ENCODE measurements at places on chromosomes 5 and 9. TPM values are rescaled to one million over a fixed set of nuclear protein-coding genes. Genes with fewer than 3 reads are reported as not detected.

Gene NR5A1
- not detected for total RNA-seq

Gene TMEFF1
- total RNA-seq, result 3.3 TPM

Gene DNM1
- total RNA-seq, result 131 TPM

Gene NAA35
- total RNA-seq, result 8.0 TPM

Gene CARD19
- total RNA-seq, result 94.8 TPM

Gene TYRP1
- total RNA-seq, result not detected

Gene LECT2
- not detected for total RNA-seq

Gene DBH
- not detected for total RNA-seq

Gene ENC1
- 120 TPM for total RNA-seq

Gene LCP2
- total RNA-seq, result not detected

Gene FRMD3
- 1.3 TPM for total RNA-seq

Gene CARD9
- 0.76 TPM for total RNA-seq

Gene IFNA13
- not detected for total RNA-seq

Gene GABRP
- not detected for total RNA-seq

Gene PRDM9
- total RNA-seq, result not detected

Gene GOLPH3
- 75.8 TPM for total RNA-seq

Gene SMAD5
- 21.8 TPM for total RNA-seq

Gene CD72
- 0.49 TPM for total RNA-seq

Gene TRIM36
- total RNA-seq, result 0.76 TPM

Gene ANKRD34B
- total RNA-seq, result 1.5 TPM

Gene PAEP
- not detected for total RNA-seq

Gene TMEM252
- not detected for total RNA-seq

Gene OLFM1
- not detected for total RNA-seq

Gene PDLIM4
- total RNA-seq, result 171 TPM

Gene FBXL7
- total RNA-seq, result 9.6 TPM

Gene GABBR2
- total RNA-seq, result under 0.01 TPM

Gene PAX5
- total RNA-seq, result not detected

Gene BARX1
- total RNA-seq, result not detected

Gene HTR1A
- total RNA-seq, result not detected

Gene BARHL1
- not detected for total RNA-seq

Gene HAVCR1
- 2.1 TPM for total RNA-seq

Gene SLC23A1
- 0.38 TPM for total RNA-seq

Gene SCGB3A2
- not detected for total RNA-seq

Gene SEMA4D
- total RNA-seq, result 5.9 TPM

Gene PDE6A
- total RNA-seq, result under 0.01 TPM

Gene MED10
- total RNA-seq, result 17.7 TPM

Gene GHR
- total RNA-seq, result 0.49 TPM

Gene ANKRD18A
- 1.9 TPM for total RNA-seq

Gene GLRA1
- not detected for total RNA-seq

Gene ANKRD55
- not detected for total RNA-seq

Gene SH3RF2
- 19.6 TPM for total RNA-seq

Gene C9orf152
- not detected for total RNA-seq

Gene SOX30
- total RNA-seq, result 0.33 TPM

Gene PLAC8L1
- not detected for total RNA-seq

Gene RANBP3L
- not detected for total RNA-seq

Gene NPR2
- total RNA-seq, result 19.2 TPM

Gene NSG2
- total RNA-seq, result not detected
